Mucosa of gallbladder (tissue), 1 donor: ENCODE measurements at places on chromosomes 12 and 14. TPM values are rescaled to one million over a fixed set of nuclear protein-coding genes. Genes with fewer than 3 reads are reported as not detected.

BCL11B gene
- 7.9 TPM for total RNA-seq

NRDE2 gene
- 32.5 TPM for total RNA-seq

RPS6KA5 gene
- 7.1 TPM for total RNA-seq

ZFHX2 gene
- 12.5 TPM for total RNA-seq

LEMD3 gene
- total RNA-seq = 27.7 TPM

FSCB gene
- total RNA-seq = not detected

CMA1 gene
- 0.29 TPM for total RNA-seq

LRRK2 gene
- total RNA-seq = 28.7 TPM

EML5 gene
- 1.7 TPM for total RNA-seq

ZC2HC1C gene
- 3.9 TPM for total RNA-seq

DNA sequence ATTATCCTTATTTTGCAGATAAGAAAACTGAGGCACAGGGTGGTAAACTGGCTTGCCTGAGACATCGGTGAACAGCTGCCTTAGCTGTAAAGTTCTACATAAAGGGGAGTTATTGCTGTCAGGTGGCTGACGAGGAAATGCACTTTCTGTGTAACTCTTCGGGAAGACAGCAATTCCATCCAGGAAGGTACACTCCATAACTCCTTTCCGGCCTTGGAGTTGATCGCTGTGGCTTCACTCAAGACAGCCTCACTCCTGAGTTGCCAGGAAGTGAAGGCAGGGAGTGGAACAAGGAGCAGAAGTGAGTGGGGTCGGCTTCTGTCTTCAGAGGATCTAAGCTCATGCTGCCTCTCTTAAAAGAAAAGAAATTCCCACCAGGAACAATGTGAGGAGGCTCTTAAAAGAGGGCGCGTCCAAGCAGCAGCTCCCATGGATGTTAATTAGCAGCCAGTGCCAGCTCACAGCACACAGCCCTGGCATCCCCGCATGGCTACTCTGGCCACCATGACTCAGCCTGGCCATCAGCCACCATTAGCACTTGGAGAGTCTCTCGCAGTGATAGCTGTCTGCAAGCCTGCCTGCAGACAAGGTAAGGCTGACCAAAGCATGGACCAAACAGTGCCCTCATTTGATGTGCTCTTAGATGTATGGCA lies 60.3 kb downstream of the NUAK1 start:
- DNase-seq = no peak

GRCh38 chr14:69586404-69586803 lies 11.7 kb upstream of the CCDC177 start:
- no peak for DNase-seq

DNA sequence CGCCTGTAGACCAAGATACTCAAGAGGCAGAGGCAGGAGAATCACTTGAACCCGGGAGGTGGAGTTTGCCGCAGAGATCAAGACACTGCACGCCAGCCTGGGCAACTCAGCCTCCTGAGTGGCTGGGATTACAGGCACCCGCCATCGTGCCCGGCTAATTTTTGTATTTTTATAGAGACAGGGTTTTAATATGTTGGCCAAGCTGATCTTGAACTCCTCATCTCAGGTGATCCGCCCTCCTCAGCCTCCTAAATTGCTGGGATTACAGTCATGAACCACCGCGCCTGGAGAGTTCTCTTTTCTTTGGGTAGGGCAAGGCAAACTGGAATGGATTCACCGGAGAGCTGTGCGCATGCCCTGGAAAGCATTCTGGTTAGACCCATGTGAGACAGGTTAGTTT lies 179.3 kb upstream of the ALG10B start:
- no peak for DNase-seq

DNA sequence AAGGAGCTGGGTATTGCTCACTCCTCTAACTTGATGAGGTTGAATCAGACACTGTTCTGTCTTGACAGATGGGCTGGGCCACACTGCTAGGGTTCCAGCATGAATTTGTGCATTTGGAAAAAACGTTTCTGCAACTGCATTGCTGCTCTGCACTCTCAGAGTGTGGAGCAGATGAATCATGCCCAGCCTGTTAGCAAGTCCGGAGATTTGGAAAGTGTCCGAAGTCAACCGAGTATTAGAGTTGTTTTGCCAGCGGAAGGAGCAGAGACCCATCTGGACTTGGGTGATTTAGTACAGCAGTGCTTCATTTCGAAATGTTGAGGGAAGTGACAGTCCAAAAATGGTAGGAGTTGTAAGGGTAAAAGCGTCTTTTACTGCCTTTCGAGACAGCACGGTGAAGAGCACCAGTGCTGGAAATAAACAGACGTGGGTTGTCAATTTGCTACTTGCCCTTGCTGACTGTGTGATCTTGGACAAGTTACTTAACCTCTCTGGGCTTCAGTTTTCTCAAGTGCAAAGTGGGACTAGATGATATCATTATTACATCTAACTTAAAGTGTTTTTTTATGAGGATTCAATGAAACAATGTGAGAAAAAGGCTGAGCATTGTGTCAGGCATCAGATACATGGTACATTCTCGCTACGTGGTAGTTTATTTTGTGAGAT lies 139.5 kb downstream of the CHST11 start:
- DNase-seq = peak; percentile 37

- peak; percentile 43 for DNase-seq
Observed at GRCh38 chr12:112121780-112122565, 3.4 kb upstream of the TRAFD1 start.

GRCh38 chr12:130506844-130507243 lies 169.2 kb downstream of the PIWIL1 start:
- no peak for DNase-seq

- DNase-seq = no peak
Observed at GRCh38 chr12:67909091-67909531, 80.1 kb upstream of the IFNG-AS1 start.

GRCh38 chr14:69683971-69684370 lies 72.6 kb downstream of the SUSD6 start:
- no peak for DNase-seq

GRCh38 chr14:65312859-65313258 lies 99.7 kb upstream of the FUT8 start:
- no peak for DNase-seq

DNA sequence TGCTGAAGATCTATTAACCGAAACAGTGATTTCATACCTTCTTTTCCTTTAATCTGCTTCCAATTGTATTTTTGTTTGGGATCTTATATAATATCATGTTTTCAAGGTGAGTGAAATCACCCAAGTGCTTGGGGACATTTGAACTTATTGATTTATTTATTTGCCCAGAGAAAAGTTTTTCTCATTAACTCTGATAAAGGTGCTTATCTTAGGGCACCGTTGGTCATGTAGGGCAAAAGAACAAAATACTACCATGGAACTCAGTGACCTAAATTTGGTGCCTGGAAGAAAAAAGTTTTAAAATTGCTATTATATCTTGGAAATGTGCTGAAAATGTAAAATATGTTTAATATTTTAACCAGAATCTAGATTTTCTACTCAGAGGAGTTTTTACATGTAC lies 207.4 kb upstream of the NPAS3 start:
- no peak for DNase-seq

DNA sequence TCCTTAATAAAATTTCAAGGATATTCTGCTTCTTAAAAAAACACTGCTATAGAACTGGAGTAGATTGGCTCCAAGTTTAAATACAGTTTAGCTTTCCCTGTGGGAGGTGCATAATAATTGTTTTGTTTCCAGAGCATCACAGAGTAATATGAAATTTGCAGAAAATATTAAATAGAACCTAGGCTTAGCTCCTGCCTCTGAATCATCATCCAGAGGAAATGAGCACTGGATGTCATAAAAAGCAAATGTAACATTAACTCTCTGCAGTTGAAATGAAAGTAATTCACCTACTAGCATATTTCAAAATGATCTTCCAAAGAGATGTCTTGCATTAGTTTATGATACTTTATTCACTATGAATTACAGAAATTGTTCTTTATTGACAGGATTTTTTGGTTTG lies 769.8 kb downstream of the C12orf50 start:
- no peak for DNase-seq

- no peak for DNase-seq
Observed at GRCh38 chr12:1130571-1130970, 139.5 kb downstream of the ERC1 start.

GRCh38 chr14:89201645-89202044 lies 215.4 kb downstream of the FOXN3 start:
- no peak for DNase-seq

- peak; percentile 50 for DNase-seq
Observed at GRCh38 chr12:123085730-123086487, 65.0 kb downstream of the PITPNM2 start.

DNA sequence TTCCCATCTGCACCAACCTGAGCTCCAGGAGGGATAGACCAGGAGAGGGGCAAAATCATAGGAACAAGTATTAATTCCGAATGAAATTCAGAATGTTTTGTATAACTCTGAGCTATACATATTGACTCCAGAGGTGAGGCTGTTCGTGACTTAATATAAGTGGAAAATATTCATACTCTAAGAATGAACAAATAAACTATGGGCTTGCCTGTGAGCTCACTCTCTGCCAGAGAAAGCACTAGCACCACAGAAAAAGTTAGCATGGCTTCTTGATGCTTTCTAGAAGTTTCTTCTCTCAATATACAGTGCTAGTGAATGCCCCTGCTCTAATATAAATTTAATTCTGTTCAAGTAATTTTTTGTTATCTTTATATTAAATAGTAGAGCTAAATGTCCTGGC lies 1536.4 kb upstream of the FLRT2 start:
- DNase-seq = no peak

GRCh38 chr12:128534906-128535305 lies 267.9 kb downstream of the TMEM132C start:
- no peak for DNase-seq

- DNase-seq = peak; percentile 71
Observed at GRCh38 chr12:47744005-47744651, 14.6 kb downstream of the RAPGEF3 start.

- no peak for DNase-seq
Observed at GRCh38 chr12:51293696-51294095, 23.5 kb upstream of the SMAGP start.

GRCh38 chr14:24139272-24139934 lies 2.0 kb downstream of the EMC9 start:
- no peak for DNase-seq

DNA sequence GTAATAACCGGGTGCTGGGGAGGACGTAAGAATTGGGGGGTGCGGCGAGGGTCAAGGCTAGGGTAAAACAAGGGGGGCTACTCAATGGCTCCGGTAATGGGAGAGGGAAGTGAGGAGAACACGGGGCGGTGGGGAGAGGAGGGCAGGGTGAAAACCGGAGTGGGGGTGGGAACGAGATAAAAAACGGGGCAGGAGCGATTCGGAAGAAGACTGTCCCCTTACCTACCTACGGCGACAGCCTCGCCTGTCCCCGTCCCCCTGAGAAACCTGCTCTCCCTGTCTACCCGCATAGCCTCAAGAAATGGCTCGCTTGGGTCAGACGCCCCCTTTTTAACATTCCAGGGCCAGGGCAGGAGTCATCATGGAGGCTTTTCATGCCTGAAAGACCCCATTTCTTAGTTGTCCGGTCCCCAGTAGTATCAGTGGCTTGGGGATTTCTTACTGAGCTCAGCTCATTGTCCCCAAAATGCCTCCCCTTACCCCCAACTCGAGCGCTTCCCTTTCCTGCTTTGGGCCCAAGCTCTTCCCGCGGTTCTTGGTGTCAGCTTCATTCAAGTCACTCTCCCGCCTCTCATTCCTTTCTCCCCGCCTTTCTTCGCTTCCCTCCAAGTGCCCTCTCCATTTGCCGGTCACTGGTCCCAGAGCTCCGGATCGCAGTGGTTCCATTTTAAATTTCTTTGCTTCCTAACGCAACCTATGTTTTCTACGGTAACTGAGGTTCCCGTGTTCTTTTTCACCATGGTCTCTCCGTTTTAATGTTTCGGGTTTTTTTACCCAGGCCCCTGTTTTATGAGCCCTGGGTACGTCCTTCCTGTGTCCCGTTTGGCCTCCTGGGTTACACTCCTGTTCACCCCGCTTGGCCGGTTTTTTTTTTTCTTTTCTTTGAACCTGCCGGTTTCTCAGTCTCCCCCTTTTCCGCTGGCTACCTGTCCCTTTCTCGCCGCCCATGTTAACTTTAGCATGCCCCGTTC lies 1.2 kb upstream of the WSB2 start:
- DNase-seq = peak; percentile 22

DNA sequence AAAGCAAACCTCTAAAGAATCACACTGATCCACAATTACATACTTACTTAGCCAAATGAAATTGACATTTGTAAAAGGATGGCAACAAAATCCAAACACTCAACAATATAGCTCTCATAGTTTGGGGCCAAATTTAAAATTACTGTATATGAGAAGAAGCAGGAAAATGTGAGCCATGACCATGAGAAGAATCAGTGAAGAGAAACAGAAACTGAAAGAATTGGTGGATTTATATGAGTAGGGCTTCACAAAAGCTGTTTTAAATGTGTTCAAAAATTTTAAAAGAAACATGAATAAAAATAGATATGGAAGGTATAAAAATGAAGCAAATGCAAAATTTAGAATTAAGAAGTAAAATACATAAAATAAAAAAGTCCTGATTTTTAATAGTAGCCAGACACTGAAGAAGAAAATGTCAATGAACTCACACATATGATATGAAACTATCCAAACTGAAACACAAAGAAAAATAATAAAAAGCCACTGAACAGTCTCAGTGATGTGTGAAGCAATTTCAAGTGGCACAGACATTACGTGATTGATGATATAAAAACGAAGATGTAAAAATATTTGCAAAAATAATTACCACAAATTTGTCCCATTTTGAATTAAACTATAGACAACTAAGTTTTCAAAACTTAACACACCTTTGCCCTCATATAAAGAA lies 87.9 kb upstream of the MDGA2 start:
- no peak for DNase-seq

DNA sequence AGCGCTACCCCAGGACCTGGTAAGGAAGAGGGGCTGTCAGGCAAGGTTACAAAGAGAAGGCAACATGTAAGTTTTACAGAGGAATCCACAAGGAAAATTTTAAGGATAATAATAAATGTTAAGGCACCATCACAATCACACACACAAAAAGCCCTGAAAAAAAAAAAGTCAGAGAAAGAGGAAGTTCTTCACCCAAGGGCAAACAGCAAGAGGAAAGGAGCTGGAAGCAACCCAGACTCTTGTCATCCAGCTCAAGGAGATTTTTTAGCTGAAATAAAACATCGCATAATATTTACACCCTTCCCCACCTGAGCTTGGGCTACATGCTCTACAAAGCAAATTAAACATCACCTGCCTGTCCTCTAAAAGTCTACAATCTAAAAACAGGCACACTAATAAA lies 9.5 kb downstream of the SPTB start:
- DNase-seq = no peak

DNA sequence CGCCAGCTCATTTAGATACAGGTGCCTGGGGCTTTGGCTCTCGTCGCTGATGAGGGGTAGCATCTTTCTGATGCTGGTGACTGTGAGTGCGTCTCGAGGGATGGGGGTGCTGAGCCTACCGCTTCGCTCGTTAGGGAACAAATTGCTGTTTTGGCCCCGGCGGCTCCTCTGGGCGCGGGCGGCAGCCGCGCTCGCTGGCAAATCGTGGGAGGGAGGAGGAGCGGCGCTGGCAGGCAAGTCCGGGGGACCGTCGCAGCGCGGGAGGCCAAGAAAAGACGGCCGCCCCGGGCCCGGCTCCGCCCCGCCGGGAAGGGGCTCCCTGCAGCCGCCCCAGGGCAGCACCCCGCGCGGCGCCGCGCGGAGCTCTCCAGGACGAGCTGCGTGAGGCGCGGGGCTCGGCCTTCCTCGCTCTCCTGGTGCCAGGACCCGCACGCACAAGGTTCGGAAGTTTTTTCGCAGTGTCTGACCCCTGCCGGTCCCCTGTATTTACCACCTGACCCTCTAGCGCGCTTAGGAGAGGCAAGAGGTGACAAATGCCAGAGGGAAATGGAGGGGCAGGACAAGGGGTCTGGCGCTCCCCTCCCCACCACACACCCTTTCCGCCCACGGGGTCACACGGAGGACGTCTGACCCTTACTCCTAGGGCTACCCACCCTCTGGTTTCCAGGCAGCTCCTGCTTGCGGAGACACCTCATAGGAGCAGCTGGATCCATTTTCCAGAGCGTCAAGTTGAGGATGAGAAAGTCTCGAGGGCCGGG lies 899 bp upstream of the KCNH3 start:
- no peak for DNase-seq
